ENCODE measurements at places on chromosomes 2 and 18.

DNA sequence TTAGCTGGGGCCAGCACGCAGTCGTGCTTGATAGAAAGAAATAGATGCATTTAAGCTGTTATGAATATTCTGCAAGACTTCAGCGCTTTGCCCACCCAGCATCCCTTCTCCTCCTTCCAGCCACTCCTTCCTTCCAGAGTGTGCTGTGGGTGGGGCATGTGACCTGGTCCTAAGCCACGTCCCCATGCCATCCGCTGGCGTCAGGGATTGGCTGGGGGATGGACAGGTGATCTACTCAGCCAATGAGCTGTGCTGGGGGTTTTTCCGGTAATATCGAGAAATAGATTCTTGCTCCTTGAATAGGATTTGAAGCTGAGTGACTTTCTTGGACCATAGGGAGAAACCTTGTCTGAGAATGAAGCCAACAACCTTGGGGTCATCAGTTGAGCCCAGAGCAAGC, 4.8 kb upstream of the ZAP70 start:
- no peak for DNase-seq

GRCh38 chr2:179297927-179298326, 33.3 kb upstream of the SESTD1 start:
- no peak for DNase-seq

- no peak for DNase-seq
These were observed 180.6 kb upstream of the EPAS1 start for GRCh38 chr2:46116553-46116991.

GRCh38 chr2:75088791-75089190, 110.5 kb downstream of the TACR1 start:
- no peak for DNase-seq

- DNase-seq: no peak
These were observed 143.9 kb downstream of the NCK2 start for GRCh38 chr2:105888625-105889024.

DNA sequence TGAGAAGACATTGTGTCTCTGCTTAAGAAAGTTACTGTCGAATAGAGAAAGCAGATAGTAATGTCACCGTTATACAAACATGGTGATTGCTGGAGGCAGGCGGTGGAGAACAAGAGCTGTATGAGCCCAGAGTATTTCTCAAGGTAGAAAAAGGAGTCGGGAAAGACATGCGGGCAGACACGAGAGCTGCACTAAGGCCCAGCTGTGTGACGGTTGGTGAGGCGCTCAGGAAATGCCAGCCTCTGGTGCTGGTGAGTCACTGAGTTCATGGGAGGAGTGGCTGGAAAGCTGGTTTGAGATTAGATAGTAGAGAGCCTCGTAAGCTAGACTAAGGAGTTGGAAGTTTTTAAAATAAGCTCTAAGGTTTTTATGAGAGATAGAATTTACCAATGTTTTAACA, 390.9 kb upstream of the TRIB2 start:
- DNase-seq: no peak

- DNase-seq: no peak
These were observed 31.4 kb upstream of the CD226 start for GRCh38 chr18:69978732-69979715.

GRCh38 chr2:25617948-25618646, 55.3 kb downstream of the DTNB start:
- DNase-seq: no peak

GRCh38 chr2:70009762-70010575, 48.5 kb upstream of the ASPRV1 start:
- no peak for DNase-seq

GRCh38 chr2:231523451-231524285, 6.6 kb downstream of the NMUR1 start:
- no peak for DNase-seq
